Suppressor macrophage treated with lipopolysaccharide for 1 hour (primary cell): ENCODE measurements at places on chromosomes 5 and 9.

DNA sequence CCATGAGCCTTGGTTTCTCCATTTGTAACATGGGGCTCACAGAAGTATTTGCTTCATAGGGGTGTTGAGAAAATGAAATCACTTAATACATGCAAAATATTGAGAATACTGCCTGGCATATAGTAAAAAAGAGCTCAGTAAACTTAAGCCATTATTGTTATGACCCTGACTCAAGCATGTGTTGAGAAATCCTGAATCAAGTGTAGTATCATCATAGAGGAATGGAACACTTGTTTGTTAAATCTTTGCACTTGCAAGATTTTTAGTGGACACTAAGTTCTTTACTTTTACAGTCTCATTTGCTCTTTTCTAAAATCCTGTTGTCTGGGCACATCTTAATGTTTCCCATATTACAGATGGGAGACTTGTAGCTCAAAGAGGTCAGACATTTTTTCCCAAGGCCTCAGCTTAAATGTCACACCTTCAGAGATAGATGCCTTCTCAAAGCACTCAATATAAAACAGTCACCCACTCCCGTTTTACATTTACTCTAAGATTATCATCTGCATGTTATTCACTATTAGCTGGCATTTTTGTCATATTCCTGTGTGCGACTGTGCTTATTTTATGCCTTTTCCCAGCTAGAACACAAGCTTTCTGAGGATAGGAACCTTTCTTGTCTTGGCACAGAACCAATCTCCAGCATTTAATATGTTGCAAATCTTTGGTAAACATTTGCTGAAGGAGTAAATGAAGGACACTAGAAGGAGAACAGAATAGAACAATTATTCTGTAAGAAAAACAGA, 250.0 kb upstream of the TNC start:
- DNase-seq, result no peak

- DNase-seq, result peak; percentile 86
Measured at GRCh38 chr9:98883276-98883675, 60.4 kb upstream of the COL15A1 start.

DNA sequence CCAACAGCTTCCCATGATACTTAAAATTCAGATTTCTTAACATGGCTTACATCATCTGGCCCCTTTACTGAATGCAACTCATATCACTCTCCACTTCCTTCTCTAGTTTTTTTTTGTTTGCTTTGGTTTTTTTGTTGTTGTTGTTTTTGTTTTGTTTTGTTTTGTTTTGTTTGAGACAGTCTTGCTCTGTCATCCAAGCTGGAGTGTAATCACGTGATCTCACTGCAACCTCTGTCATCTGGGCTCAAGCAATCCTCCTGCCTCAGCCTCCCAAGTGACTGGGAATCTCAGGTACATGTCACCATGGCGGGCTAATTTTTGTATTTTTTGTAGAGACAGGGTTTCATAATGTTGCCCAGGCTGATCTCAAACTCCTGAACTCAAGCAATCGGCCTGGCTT, 41.4 kb downstream of the CPLANE1 start:
- no peak for DNase-seq

GRCh38 chr9:72278959-72279358, 86.0 kb downstream of the ZFAND5 start:
- DNase-seq, result no peak

DNA sequence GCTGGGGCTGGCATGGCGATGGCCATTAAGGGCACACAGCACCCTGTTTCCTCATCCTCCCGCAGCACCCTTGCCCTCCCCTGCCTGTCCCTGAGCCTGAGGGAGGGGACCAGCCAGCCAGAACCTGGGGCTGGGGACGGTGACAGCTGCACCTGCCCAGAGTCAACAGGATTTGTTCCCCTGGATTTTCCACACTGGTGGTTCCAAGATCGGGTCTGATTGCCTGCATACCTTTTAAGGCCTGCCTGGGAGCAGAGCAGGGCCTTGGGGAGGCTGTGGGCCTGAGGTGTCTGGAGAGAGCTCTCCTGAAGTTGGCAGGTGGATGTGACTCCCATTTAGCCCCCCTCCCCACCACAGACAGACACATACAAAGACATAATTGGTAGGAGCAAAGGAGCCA, 61.0 kb upstream of the C5orf58 start:
- DNase-seq, result no peak

GRCh38 chr9:135566552-135566951, 5.0 kb downstream of the PAEP start:
- no peak for DNase-seq

GRCh38 chr9:81592887-81593266, 96.5 kb downstream of the TLE1 start:
- DNase-seq, result peak; percentile 56

DNA sequence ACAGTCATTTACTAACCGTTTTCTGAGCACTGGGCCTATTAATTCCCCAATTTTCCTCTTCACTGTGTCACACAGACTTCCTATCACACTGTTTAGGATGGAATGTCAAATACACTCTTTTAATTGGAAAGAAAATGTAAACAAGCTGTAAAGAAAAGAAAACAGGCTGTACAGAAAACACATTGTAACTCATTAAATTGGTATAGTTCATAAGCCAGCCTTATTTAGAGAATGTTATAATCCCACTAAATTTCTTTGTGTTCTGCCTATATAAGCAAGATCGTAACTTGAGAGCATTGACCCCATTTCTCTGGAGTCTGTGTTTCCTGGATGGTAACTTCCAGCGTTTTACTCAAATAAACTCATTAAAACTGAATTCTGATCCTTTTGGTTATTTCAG, 46.5 kb downstream of the TARS1 start:
- DNase-seq, result no peak

- DNase-seq, result no peak
Measured at GRCh38 chr5:103445426-103446035, 117.1 kb downstream of the NUDT12 start.

DNA sequence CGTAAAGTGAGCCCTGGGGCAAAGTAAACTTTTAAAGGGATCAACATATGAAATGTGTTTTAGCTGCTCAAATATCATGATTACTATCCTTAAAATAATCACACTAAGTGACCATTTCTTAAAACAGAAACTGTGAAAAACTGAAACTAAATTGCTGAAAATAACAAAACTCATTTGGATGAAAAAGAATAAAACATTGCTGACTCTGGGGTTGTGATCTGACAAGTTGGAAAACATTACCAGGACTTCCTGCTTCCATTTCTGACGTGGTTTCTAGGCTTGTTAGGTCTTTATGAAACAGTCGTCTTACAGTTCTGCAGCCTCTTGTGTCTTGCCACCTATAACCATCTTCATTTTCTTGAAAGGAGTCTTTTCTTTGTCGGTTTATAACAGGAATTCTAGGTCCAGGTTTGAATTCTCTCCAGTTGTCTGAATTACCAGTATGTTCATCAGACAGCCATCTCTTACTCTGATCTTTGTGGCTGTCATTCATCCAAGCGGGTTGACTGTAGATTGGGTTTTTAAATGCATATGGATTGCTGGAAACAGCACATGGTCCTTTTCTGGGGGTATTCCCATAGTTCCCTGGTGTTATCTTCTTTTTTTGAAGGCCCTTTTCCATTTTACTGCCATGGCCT, 1.7 kb downstream of the TUT7 start:
- peak; percentile 36 for DNase-seq

GRCh38 chr9:76395381-76395780, 1.2 kb upstream of the RFK start:
- peak; percentile 69 for DNase-seq

- DNase-seq, result no peak
Measured at GRCh38 chr5:6831678-6832671, 118.7 kb downstream of the TENT4A start.

GRCh38 chr9:98644011-98644410, 64.7 kb downstream of the GABBR2 start:
- no peak for DNase-seq

GRCh38 chr5:144549580-144549979, 378.9 kb downstream of the KCTD16 start:
- no peak for DNase-seq

- no peak for DNase-seq
Measured at GRCh38 chr5:570886-571285, 41.3 kb upstream of the CEP72 start.

DNA sequence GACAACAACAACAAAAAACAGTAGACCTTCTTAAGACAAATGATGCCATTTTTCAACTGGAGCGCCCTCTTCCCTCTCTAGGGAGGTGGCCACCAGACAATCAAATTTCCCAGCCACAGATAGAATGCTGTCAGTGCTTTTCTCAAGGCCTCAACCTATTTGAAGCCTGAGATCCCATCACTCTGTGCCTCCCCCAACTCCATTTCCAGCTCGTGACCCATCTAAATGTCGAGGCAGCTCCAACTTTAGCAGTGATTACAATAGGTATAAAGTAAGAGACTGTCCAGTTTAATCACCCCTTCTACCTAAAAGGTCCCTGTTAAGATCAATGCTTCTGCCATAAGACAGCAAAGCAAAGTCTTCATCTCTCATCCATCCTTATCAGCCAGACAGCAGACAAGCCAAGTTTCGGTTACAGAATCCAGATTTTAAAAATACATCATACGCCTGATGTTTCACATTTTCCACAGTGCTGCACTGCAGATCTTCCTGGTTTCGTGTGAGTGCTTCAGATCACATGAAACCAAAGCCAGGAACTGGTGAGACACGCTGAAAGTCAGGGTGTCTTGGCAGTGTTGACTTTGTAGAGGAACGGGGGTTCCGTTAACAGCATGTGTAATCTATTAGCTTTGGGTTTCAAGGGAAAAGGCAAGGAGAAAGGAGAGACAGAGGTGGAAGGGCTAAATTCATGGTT, 447.8 kb downstream of the ENC1 start:
- DNase-seq, result no peak

DNA sequence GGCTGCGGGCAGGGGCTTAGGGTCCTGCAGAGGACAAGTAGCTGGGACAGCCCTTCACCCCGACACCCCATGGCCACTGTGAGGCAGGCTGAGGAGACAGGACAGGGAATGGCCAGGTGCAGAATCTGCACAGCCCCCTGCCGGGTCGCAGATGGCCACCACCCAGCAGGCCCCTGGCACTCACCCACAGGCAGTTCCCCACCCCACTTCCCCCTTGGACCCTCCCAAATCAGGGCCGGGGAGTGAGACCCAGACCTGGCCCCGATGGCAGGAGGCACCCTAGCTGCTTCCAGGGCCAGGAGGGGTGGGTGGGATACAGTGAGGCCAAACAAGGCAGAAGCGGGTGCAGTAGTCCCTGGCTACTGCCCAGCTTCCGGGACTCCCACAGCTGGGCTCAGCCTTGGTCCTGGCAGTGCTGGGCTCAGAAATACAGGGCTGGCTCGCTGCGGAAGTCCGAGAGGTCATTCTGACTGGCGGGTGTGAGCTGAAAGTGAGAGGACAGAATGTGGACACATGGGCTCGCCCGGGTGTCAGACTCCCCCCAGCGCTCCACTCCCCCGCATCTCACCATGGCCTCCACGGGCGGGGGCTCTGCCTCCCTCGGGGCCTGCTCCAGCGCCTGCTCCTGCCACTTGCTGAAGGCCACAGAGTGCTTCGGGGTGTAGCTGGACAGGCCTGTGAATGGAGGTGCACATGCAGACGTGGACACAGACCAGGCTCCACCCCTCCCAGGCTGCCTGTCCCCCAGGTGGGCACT, 3.4 kb downstream of the SSNA1 start:
- DNase-seq, result no peak

- DNase-seq, result no peak
Measured at GRCh38 chr5:176175101-176175852, 62.9 kb upstream of the SIMC1 start.

- DNase-seq, result no peak
Measured at GRCh38 chr9:92730897-92731296, 33.7 kb downstream of the BICD2 start.

DNA sequence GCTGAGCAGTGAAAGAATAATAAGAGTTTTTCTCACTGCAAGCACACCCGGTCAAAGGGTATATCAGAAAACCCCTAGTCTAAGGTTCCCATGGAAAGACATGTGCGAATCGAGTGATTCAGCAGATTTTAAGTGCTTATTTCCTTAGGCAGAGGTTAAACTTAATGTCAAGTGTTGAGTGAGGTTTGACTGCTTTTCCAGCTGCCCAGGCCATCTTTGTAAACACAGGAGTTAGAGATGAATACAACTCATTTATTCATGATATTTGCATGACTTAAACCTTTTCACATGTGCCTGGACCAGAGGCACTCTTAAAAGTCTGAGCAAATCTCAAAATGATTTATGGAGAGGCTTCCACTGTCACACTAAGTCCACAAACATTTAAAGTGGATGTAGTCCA, 137.8 kb upstream of the RGMB start:
- no peak for DNase-seq

GRCh38 chr9:4228606-4229005, 71.3 kb downstream of the GLIS3 start:
- DNase-seq, result peak; percentile 17

DNA sequence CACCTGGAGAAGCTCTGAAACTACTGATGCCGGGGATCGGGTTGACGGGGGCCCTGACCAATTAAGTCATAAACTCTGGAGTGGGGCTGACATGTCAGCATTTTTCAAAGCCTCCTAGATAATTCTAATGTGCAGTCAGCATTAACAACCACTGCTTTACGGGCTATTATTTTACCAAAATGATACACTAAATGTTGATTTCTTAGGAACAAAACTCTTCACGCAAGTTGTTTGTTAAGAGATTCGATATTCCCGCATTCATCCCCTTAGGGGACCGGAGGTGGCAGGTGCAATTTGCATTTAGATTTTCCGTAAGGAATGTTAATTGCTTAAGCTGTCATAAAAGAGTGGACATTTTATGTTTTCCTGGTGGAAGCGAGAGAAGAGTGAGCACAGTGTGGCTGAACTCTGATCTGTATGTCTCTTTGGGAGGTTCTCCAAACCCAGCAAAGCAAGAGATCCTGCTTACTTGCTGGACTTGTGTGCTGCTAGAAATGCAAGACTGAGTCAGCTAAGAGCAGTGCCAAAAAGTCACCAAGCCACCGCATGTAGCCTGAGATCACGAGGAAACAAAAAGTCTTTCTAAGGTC, 77.6 kb downstream of the UGCG start:
- no peak for DNase-seq

- peak; percentile 79 for DNase-seq
Measured at GRCh38 chr5:57692582-57693487, 210.2 kb upstream of the ACTBL2 start.

GRCh38 chr5:139740992-139741672, 54.5 kb upstream of the PSD2 start:
- DNase-seq, result no peak

- peak; percentile 59 for DNase-seq
Measured at GRCh38 chr9:120742951-120743416, 28.7 kb upstream of the MEGF9 start.

DNA sequence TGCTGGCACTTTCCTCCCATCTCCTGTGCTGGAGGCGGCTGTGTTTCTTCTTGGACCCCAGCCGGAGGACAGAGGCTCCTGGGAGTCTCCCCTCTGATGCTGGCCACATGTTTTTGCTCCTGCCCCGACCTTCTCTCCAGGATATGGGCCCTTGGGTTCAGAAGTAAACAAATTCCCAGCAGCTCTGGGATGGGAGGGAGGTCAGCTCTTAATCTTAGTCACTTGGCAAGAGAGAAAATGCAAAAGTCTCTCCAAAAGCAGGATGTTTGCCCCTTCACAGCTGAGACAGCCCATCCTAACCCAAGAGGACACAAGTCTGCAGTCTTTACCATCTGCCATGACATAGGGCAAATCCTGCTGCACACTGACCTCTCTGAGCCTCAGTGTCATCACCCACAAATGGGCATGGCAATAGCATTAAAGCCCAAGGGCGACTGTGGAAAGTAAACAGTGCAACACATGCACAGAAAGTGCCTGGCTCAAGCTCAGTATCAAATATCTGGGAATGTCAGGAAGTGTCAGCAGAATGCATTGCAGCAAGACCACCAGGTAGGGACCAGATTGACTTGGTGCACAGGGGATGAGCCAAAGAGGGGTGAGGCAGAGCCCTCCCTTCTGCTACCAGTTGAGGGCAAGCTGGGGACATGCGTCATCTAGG, 117.0 kb upstream of the CXCL14 start:
- no peak for DNase-seq
